ENCODE measurements at places on chromosomes 11 and 22. TPM values are rescaled to one million over a fixed set of nuclear protein-coding genes. Genes with fewer than 3 reads are reported as not detected.

MRGPRF gene
- 7.6 TPM for total RNA-seq

DNA sequence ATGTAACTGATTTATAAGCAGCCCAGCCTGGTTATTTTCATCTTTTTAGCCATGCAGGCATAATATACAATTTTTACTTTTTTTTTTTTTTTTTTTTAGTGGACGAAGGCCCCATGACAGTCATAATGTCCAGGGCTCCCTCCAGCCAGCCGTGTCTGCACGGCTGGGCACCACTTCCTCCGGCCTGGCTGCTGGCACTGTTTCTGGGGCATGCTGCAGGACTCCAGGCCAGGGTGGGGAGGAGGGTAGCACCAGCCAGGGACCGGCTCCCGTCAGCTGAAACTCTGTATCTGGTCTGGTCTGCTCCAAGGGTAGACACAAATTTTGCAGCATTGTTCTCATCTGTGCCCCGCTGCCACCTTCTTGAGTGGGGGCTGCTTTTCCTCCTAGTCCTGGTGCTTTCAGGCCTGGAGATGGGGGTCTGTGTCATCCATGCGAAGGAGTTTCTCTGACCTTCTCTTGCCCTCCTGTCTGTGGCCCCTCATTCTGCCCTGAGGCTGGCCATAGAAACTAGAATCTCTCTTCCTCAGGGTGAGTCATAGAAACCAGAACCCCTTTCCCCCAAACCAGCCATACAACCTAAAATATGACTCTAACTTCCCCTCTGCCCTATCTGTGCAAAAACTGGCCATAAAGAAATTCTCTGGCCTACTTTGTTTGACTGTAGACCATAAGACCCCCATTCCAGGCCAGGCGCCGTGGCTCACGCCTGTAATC, 9.2 kb upstream of the RRP7A start:
- no peak overlapping the region for H3K27ac ChIP-seq
- H3K27me3 ChIP-seq, result no peaks in the 10 kb centered on the region
- no peaks in the 10 kb centered on the region for H3K36me3 ChIP-seq

GRCh38 chr22:31578171-31578570, 81.8 kb downstream of the SFI1 start:
- no peaks in the 10 kb centered on the region for H3K4me1 ChIP-seq
- DNase-seq, result no peak
- no peaks in the 10 kb centered on the region for H3K27me3 ChIP-seq

DNA sequence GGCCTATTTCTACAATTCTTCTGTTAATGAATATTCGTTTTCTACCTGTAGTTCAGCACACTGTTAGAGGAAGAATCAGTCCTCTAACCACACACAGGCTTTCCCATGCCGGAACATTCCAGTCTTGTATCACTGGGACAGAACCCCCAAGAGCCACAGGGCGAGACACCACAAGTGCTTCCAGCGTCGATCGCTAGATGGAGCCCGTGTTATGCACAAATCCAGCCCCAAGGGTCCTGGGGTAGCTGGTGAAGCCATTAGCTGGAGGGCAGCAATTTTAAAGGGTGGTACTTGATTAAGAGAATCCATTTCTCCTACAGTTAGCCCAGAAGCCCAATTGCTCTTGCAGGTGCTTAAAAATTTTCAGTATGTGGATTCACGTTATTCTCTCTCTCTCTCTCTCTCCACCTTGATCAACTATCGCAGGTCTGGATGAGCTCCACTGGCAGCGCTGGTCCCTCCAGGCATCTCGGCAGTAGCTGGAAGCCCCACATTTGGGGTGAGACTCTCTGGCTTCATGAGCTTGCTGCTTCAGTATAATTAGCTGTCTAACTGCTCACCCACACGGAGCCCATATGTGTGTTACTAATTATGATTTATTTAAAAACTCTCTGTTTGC, 148.2 kb upstream of the SNX19 start:
- no peak overlapping the region for H3K27ac ChIP-seq
- H3K4me3 ChIP-seq, result no peak overlapping the region
- no peaks in the 10 kb centered on the region for H3K4me1 ChIP-seq
- peak; percentile 62 for DNase-seq

- no peak overlapping the region for H3K4me3 ChIP-seq
- no peak overlapping the region for H3K27ac ChIP-seq
Observed at GRCh38 chr11:23212807-23213206, 352.5 kb upstream of the CCDC179 start.

Data from body of pancreas (tissue), 4 donors.